GOT3 (cell line): ENCODE measurements at places on chromosomes 5 and 9.

- DNase-seq: no peak
Measured at GRCh38 chr5:7420510-7421280, 24.8 kb downstream of the ADCY2 start.

GRCh38 chr9:15724016-15724415 is 171.2 kb downstream of the CCDC171 start:
- DNase-seq: no peak

GRCh38 chr9:93620881-93621820 is 44.8 kb downstream of the PHF2 start:
- no peak for DNase-seq

DNA sequence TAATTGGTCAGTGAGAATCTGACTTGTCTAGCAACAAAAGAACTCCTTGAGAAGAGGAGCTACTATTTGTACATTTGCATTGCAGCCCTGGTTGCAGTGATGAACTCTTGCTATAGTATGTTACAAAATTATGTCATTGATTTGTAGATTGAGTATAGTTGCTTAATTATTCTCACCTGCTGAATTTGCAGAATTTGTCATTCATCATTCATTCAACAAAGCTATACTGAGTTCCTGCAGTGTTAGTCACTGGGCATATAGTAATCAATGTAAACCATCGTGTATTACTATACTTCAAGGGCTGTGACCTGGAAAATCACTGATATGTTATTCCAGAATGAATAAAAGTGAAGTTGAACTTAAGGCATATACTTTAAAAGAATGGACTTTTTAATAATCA is 50.1 kb downstream of the SLC1A3 start:
- DNase-seq: no peak

GRCh38 chr9:120663380-120663779 is 50.9 kb downstream of the MEGF9 start:
- DNase-seq: no peak

DNA sequence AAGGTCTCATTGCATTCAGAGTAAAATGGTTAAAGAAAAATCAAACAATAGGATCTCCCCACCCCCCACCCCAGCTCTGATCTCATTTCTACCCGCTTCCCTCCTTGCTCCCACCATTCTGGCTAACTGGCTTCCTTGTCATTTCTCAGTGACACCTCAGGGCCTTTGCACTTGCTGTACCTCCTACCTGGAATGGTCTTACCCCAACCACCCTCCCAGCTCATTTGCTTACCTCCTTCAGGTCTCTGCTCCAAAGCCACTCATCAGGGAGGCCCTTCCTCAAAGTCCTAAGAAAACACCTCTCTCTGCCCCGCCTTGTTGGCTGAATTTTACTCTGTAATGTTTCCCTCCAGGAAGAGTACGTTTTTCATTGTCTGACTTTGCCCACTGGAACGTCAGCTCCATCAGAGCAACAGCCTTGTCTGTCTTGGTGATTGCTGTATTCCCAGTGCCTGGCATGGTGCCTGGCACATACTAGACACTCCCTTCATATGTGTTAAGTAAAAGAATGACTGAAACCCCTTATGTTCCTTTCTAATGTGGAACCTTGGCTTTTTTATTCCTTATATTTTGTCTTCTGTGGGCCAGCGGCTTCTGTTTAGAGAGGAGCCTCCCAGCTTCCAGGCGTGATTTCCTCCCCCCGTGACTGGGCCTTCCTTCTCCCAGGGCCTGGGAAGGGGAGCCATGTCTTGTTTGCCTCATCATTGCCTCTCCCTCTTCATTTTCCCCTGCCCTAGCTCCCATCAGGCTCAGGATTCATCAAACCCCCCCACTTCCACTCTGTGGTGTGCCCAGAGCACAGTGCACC is 26.9 kb downstream of the NEURL1B start:
- DNase-seq: no peak

DNA sequence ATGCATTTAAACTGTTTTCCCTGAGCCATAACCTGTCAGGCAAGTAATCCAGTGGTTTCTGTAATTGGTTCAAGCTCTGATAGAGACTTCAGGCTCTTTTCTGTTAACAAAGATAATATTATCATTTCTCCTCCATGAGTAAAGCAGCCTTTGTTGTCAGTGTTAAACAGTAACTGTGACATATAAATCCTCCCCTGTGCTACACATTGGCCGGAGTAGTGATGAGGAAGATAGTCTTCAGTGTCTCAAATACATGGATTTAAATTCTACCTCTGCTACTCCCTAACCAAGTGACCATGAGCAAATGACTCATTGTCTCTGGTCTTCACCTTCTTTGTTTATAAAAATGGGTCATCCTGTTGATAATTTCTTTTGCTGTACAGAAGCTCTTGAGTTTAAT is 615.5 kb upstream of the CHD1 start:
- no peak for DNase-seq

DNA sequence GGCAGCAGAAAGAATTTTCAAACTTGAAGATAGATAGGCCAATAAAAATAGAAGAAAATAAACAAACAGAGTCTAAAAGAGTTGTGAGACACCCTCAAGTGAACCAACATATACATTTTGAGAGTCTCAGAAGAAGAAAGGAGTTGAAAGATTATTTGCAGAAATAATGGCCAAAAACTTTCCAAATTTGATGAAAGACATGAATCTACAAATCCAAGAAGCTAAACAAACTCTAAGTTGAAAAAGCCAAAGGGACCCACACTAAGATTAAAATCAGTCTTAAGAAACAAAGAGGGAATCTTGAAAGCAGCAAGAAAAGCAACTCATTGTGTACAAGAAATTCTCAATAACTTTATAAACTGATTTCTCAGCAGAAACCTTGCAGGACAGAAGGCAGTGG is 137.0 kb downstream of the SAXO1 start:
- DNase-seq: no peak

DNA sequence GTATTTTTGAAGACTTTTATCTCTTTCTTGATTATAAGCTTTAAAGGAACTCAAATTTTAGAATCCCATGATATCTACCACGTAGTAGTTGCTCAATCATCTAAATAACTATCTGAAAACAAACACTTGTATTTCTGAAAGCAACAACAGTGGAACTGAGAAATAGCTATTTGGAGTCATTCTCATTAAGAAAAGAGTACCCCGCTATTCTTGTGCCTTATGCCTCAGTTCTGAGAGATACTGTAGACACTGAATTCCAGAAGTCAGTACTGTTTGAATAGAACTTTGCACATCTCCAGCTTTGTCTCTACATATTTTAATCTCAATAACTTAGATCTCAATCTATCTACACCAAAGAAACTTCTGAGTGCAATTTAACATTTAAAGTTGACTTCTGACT is 11.4 kb downstream of the CHD1 start:
- DNase-seq: no peak

- peak; percentile 53 for DNase-seq
Measured at GRCh38 chr5:139651853-139652787, 4.0 kb downstream of the CXXC5 start.

GRCh38 chr5:146624179-146624578 is 108.2 kb upstream of the GPR151 start:
- DNase-seq: no peak

- no peak for DNase-seq
Measured at GRCh38 chr9:37715260-37715659, 38.3 kb upstream of the TRMT10B start.

DNA sequence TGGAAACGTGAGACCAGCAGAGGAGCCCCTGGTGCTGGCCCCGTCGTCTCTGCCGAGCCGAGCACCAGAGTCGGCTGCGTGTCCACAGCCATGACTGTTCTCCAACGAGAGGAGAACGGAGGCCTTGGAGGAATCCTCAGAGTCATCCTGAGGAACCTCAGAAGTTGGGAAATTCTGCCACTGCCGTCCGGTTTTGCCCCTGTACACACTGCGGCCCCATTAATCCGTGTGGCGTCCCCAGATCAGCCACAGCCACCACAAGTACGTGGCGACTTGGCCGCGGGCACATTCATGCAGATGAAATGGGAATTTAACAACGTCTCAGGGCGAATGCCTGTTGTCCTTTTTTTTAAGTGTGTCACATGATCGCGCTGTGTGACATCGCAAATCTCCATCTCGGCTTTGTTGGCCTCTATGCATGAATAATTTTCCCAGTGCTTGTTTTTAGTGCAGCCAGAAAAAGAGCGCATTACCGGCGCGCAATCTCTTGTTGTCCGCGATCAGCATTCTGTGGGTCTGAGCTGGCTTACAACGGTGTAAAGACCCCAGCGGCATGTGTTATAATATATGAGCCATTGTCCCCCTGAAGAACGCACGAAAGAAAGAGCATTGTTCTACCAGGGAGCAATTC is 323.0 kb upstream of the IRX4 start:
- no peak for DNase-seq

GRCh38 chr5:72888595-72888994 is 67.2 kb upstream of the FCHO2 start:
- no peak for DNase-seq

GRCh38 chr9:107355394-107355793 is 72.3 kb downstream of the RAD23B start:
- no peak for DNase-seq

DNA sequence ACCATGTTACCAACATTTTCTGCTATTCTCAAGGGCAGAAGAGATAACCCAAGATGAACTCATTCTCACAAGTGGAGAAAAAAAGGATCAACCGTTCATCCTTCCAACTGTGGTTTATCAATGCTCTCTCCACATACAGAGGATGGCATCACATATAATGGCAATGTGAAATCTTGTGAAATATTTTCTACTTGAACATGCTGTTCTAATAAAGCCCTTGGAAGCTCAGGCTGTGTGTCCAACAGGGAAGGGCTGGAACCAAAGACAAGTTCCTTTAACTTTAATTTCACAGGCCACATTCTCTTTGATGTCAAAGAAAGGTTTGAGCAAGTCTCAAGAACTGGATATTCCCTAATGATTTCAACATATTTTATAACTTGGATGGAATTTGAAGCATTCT is 230.5 kb downstream of the SPOCK1 start:
- DNase-seq: no peak
